ENCODE measurements at places on chromosomes 13 and 19.

DNA sequence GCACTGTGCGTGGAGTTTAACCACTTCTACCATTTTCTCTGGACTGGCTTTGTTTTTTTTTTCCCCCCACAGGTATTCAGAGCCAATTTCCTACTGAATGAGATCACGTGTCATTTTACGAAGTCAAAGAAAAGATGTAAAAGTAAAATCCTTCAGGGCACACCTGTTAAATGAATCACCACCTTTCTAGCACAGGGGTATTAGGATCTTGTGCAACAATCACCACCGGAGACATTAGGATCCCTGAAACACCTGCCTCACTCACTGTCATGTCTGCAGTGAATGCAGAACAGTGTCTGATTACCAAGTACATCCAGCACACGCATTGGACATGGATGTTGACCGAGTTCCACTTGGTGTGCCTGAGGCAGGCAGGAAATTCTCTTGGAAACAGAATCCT is 17.2 kb downstream of the BRD4 start:
- no peak for DNase-seq

DNA sequence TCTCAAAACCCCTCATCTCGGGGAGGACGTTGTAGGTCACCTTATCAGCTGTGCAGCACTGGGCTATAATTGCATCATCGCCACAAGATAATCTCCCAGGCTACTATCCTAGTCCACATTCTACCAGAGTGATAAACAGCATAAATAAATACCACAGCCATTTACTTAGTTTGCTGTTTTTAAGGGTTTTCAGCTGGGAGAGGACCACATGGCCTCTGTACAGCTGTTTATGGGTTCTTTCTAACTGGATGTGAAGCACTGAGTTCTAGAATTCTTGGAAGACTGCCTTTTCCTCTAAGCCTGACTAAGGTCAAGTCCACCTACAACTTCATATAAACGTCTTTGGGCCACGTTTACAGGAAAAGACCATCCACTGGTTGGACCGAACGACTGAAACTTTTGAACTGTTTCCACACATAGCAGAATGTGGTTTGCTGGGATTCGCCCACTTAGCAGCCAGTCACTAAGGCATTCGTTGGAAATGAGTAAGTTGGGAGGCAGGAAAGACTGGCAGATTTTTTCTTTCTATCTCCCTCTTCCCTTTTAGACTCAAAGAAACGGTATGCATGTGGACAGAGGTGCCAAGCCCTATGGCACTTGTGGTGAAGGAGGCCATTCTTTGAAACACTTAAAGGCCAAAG is 752.5 kb upstream of the SGCG start:
- no peak for DNase-seq

DNA sequence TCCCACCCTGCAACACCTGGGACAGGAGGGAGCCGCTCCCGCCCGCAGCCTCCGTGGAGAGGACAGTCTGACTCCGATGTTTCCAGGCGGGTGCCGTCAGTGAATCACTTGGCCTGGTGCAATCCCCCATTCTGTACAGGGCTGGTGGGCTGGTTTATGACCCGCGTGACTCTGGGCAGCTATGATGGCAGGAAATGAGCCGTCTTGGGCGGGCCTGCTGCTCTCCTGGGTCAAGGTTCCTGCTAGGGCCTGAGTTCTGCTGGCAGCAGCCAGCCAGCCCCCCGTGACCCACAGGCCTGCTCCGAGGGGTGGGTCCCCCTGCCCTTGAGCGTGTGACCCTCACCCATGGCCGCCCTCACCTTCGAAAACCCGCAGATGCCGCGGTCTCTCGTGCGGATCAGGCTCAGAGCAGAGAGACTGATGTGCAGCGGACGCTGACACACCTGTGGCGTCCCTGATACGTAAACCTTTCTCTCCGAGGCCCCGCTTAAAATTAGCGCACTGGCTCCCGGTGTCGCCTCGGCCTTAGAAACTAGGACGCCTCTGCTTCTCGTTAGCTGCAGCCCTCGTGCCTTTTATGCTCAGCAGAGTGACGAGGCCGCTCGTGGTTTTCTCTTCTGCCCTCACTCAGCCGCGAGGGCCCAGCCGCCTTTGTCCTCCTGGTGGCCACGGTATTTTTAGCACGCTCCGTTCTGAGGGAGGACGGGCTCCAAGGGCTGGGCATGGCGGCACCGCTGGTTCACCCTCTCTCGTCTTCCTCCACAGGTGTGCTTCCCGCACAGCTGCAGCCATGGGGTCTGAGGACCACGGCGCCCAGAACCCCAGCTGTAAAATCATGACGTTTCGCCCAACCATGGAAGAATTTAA is 63.4 kb downstream of the KDM4B start:
- DNase-seq: no peak

DNA sequence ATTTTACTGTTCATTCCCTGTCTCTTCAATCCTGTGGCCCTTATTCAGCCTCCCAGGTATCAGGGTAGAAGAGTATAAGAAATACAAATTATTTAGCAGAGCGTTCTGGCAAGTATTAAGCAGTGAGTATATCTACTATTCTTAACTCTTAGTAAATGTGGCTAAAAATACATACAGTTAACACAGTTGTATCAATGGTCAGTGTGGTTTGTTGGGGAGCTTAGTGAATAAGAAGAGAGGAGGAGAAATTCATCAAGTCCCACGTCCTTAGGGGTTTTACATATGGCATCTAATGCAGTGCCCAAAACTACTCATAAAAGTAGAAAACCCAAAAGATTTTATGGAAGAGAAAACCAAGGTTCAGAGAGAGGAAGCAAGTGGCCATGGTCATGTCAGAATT is 691.0 kb upstream of the SGCG start:
- DNase-seq: no peak

DNA sequence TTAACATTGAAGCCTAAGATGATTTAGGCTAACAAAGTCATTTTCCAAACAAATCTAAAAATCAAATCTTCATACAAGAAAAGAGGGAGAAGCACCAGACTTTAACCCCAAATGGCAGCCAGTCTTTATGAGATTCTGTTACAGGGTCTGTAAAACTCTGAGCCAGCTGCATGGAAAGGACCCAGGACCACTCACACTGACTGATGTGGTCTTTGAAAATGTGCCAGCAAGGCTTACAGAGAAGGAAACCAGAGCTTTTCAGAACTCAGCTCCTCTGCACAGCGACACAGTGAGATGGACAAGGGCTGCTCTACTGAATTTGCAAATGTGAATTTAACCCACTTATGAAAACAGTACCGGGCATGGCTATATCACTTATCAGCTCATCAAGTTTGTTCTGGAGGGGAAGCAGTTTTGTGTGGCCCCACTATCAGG is 98.8 kb upstream of the SERP2 start:
- DNase-seq: no peak

GRCh38 chr19:45762870-45763631 is 6.0 kb downstream of the SIX5 start:
- no peak for DNase-seq

DNA sequence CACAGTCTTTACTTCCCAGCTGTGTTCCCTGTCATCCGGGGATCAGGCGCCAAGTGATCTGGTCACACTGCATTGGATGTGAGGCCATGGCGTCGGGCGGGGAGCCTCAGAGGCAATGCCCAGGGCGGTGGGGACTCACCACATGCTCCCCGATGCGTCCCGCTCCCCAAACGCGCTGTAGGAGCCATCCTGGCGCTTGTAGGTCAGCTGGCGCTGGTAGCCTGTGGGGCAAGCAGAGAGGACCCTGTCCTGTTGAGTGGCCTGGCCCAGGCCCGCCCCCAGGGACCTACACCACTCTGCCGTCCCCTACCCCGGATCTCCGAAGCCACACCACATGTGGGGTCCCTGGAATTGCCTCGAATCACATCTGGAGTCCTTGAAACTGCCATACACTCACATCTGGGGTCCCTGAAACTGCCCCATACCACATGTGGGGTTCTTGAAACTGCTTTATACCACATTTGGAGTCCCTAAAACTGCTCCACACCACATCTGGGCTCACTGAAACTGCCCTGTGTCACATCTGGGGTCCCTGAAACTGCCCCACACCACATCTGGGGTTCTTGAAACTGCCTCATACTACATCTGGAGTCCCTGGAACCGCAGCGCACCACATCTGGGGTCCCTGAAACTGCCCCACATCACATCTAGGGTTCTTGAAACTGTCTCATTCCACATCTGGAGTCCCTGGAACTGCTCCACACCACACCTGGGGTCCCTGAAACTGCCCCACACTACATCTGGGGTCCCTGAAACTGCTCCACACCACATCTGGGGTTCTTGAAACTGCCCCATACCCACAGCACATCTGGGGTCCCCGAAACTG is 33.2 kb downstream of the F2RL3 start:
- no peak for DNase-seq
